HFF-Myc (cell line): ENCODE measurements at places on chromosomes 16 and 17.

DNA sequence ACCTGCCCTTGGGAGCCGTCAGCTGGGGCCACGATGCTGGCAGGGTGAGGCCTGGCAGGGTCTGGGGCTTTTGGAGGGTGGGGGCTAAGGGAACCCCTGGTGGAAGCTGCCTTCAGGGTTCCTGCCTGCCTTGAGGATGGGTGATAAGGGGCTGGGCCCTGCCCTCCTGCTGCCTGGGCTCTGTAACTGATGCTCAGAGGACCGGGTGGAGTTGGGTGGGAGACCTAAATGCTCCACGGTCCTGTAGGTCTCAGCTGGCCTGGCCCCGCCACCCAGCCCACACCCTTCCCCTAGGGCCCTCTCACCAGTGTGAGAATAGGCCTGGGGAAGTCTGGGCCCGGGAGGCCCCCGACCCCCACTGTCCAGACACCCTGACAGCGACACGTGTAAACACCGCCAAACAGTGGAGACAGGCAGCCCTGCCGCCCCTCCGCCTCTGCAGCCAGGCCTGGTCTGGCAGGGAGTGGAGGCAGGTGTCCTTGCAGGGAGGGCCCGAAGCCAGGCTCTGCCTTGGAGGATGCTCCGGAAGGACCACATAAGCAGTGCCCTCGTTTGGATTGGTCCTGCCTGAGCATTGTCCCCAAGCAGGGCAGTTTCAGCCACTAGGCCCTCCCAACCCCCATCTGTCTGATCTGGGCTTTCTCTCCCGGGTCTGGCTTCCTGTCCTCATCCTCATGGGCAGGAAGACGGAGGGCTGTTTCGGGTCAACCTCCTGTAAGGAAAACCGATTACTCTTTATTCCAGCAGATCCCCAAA lies 6.5 kb upstream of the BAHCC1 start:
- DNase-seq = no peak

- peak; percentile 42 for DNase-seq
Observed at GRCh38 chr17:18093616-18094408, 6.1 kb downstream of the DRG2 start.

DNA sequence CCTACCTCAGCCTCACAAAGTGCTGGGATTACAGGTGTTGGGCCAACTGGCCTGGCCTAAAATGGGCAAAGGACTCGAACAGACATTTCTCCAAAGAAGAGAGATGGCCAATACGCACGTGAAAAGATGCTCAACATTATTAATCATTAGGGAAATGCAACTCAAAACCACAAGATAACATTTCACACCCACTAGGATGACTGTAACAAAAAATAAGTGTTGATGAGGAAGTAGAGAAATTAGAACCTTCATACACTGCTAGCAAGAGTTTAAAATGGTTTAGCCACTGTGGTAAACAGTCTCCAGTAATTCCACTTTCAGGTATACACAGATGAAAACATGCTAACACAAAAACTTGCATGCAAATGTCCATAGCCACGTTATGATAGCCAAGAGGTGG lies 5.7 kb downstream of the TMED6 start:
- no peak for DNase-seq

- no peak for DNase-seq
Observed at GRCh38 chr16:15031179-15031578, 24.7 kb downstream of the NTAN1 start.

- no peak for DNase-seq
Observed at GRCh38 chr16:14177704-14178103, 106.6 kb downstream of the MRTFB start.

- DNase-seq = no peak
Observed at GRCh38 chr17:79633993-79634813, 23.4 kb upstream of the RBFOX3 start.

- no peak for DNase-seq
Observed at GRCh38 chr17:73533127-73533526, 111.1 kb downstream of the SDK2 start.

DNA sequence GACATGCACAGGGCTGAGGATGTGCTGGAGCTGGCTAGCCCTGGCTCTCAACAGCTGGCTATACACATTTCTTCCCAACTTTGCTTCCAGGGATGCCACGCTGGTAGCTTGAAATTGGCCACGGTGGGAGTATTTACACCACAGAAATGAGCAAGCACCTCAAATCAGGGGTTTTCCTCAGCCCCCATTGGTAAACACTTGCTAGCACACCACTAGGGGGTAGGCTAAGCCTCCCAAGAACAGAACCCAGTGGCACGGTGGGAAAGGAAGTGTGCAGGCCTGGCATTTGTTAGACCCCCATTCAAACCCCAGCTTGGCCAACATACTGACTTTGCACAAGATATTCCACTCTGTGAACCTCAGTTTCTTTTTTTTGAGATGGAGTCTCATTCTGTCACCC lies 12.9 kb downstream of the DRC3 start:
- DNase-seq = no peak
